ENCODE measurements at places on chromosomes 11 and 22.

GRCh38 chr11:108797578-108798100 is 132.8 kb downstream of the DDX10 start:
- DNase-seq = no peak

DNA sequence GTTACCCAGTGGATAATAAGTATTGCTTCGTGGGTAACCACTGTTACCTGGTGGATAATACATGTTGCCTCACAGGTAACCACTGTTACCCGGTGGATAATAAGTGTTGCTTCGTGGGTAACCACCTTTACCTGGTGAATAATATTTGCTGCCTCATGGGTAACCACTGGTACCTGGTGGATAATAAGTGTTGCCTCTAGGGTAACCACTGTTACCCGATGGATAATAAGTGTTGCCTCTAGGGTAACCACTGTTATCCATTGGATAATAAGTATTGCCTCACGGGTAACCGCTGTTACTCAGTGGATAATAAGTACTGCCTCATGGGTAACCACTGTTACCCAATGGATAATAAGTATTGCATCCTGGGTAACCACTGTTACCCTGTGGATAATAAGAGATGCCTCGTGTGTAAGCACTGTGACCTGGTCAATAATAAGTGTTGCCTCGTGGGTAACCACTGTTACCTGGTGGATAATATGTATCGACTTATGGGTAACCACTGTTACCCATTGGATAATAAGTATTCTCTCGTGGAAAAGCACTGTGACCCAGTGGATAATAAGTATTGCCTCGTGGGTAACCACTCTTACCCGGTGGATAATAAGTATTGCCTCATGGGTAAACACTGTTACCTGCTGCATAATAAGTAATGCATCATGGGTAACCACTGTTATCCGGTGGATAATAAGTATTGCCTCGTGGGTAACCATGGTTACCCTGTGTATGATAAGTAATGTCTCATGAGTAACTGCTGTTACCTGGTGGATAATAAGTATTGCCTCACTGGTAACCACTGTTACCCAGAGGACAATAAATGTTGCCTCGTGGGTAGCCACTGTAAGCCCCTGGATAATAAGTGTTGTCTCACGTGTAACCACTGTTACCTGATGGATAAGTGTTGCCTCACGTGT is 20.1 kb upstream of the NXPE4 start:
- DNase-seq = no peak

GRCh38 chr11:69906453-69906907 is 87.3 kb upstream of the FGF3 start:
- no peak for DNase-seq

DNA sequence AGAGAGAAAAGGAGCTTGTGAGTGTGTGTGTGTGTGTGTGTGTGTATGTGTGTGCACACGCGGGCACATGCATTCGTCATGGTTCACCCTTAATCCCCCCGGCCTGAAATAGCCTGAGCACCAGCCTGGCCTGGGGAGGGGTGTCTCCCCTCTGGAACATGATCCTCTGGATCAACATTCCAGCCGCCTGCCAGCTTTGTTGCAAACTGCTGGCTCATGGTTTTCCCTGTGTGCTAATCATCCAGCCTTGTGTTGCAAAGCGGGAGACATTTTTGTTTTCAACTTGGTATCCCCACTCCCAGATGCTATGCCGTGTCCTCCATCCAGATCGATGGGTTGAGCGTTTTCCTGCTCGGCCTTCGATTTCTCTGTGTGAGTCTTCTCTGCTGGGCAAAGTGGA is 94.3 kb downstream of the FEZ1 start:
- DNase-seq = no peak

DNA sequence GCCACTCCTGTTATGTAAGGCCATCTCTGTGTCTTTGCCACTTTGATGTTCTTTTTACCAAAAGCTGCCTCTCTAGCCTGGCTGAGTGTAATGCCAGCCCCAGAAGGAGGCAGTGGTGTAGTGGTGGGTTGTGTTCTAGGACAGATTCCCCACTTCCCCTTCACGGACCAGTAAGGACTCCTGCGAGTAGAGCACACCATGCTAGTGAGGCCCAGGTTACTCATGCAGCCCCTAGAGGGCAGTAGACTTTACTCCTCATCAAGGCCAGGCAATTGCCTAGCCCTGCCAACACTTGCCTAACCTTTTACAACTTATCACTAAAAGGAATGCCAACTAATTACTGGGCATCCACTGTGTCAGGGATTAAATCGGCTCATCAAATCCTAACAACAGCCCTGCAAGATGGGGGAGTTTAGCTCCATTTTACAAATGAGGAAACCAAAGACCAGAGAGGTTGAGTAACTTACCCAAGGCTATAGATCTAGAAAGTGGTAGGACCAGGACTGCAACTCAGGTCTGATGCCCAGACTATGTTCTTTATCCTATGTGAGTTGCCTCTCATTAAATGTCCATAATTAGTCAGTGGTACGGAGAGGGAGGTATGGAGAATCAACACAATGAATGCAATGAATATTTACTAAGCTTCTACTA is 75.3 kb downstream of the APIP start:
- DNase-seq = peak; percentile 39

- no peak for DNase-seq
These were observed 43.9 kb downstream of the DDX6 start for GRCh38 chr11:118746988-118747585.

DNA sequence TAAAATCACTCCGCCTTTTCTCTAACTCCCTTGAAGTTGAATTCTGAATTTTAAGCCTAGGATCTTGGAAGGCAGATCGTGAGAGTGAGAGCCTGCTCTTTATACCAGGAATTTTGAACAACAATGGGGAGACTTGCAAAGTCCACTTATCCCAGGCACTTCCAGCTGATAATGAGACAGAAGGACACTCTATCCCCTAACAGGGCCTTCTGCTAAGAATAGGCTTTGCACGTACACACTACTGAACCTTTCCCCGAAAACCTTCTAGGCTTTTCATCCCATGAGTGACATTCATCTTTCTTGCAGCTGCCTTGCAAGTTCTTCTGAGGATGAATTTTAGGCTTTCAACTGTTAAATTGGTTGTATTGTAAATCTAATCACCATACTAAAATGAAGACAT is 44.0 kb upstream of the WT1 start:
- DNase-seq = no peak

DNA sequence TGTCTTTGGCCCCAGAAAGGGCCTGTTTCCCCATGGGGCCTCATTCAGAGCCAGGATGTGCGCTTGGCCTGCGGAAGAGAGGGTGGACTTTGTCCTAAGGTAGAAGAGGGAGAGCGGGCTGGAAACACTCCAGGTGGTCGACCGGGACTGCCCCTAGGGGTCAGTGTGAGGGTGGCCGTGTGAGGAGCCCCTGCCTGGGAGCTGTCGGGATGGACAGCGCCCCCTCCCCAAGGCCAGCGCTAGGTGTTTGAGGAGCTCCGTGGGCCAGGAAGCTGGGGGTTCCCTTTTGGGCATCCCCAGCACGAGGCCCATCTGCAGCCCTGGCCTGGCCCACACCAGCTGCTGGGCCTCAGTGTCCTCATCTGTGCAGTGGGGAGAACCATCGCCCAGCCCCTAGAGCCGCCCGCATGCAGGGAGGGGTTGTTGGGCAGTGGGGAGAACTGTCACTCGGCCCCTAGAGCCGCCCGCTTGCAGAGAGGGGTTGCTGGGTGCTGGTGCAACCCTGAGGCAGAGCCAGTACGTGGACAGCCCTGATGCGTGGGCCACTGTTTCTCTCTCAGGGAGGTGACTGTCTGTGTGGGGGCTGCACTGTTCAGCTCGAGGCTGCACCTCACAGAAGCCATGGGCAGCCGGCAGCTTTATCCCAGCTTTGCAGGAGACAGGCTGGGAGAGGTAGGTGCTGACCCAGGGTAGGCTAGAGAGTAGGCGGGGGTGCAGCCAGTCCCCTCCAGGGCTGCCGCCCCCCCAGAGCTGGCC is 1319.9 kb downstream of the BRD1 start:
- no peak for DNase-seq

GRCh38 chr11:3219281-3219892 is 774 bp upstream of the MRGPRG start:
- DNase-seq = no peak

DNA sequence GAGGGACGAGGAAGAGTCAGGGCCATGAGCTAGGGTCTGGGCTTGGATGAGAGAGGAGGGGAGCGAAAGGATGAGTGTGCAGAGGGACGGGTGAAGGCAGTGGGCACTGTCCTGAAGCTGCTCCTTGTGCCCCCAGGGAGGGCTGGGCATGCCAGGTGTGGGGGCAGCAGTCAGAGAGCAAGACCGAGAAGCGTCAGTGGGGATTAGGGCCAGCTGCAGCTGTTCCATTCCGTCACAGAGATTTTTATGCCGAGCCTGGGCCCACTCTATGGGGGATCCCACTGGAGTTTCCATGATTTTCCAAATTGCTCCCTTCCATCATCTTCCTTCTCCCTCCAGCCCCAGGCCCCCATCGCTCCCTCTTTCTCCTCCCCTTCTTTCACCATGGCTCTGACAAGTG is 93.2 kb downstream of the NECTIN1 start:
- no peak for DNase-seq

DNA sequence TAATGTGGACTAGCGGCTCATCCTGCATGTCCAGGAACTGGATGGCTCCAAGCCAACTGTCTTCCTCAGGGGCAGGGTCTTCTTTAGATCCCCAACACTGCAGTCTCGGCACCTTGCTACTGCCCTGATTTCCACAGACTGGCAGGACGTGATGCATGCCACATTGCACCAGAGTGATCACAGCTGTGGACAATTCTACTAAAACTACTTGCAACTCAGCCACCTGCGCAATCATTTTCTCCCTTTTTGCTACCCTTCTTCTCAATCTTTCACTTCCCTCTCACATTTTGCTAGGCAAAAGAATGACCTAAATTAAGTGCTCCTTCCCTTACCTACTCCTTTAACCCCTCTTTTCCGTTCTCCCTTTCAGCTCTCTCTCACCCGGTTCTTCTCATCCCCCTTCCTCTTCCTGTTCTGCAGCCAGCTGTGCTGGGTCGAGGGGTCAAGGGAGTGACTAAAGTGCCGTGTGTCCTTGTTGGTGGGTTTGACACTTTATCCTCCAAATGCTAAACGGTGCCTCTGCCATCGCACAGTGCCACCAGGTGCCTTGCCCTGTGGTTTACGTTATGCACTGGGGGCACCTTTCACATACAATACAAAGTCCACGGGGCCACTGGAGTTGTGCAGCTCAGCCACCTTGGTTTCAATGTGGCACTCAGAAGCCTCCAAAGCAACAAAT is 11.5 kb upstream of the PEX26 start:
- no peak for DNase-seq
